ENCODE measurements at places on chromosomes 5 and 9.
A peak's percentile ranks its signal among the peaks of the same experiment; 100 is the strongest.

DNA sequence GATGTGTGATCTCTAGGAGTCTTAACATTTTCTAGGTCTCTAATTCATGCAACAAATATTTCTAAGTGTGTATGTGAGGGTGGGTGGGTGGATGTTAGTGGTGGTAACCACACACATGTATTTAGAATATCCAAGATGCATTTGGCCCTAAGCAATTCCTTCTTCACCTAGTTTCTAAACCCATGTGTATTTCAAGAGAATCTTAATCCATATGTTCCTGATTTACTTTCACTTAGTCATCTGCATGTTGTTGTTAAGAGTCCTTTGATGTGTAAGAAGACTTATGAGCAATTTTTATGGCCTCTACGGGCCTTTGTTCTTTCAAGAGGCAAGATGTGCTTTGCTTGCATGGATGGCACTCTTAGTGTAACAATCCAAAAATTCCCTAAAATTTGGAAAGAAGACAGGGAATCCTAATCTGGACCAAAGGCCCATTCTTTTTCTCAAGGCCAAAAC lies 282.6 kb downstream of the SPATA31D1 start:
- no peak for DNase-seq

- DNase-seq = peak; percentile 48
These were observed 109.3 kb upstream of the IFNE start for GRCh38 chr9:21591221-21592062.

DNA sequence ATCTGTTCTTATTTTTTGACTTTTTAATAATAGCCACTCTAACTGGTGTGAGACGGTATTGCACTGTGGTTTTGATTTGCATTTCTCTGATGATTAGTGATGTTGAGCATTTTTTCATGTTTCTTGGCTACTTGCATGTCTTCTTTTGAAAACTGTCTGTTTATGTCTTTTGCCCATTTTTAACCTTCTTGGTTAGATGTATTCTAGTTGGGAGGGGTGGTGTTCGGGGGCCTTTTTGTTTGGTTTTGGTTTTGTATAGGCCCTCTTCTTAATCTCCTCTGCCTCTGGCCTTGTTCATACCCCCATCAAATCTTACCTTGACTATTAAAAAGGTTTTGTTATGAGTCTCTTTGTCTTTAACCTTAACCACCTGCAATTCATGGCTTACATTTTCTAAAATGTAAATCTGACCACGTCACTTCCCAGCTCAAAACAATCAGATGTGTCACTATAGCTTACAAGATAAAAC lies 107.8 kb upstream of the NR4A3 start:
- DNase-seq = no peak

DNA sequence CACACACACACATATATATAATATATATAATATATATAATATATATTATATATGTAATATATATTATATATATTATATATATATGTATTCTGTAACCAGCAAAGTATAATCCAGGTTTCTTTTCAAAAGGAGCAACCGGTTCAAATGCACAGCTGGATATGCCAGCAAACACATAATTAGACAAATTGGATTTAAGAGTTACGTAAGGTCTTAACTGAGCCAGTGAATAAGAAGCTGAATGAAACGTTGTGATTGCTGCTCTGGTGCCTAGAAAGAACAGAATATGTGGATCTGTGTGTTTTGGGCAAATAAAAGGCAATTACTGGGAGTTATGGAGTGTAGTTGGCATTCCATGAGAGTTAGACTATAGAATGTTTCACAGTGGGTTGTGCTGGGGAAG lies 178.1 kb downstream of the SLF1 start:
- DNase-seq = no peak

- DNase-seq = no peak
These were observed 519 bp downstream of the ZER1 start for GRCh38 chr9:128771094-128771721.

DNA sequence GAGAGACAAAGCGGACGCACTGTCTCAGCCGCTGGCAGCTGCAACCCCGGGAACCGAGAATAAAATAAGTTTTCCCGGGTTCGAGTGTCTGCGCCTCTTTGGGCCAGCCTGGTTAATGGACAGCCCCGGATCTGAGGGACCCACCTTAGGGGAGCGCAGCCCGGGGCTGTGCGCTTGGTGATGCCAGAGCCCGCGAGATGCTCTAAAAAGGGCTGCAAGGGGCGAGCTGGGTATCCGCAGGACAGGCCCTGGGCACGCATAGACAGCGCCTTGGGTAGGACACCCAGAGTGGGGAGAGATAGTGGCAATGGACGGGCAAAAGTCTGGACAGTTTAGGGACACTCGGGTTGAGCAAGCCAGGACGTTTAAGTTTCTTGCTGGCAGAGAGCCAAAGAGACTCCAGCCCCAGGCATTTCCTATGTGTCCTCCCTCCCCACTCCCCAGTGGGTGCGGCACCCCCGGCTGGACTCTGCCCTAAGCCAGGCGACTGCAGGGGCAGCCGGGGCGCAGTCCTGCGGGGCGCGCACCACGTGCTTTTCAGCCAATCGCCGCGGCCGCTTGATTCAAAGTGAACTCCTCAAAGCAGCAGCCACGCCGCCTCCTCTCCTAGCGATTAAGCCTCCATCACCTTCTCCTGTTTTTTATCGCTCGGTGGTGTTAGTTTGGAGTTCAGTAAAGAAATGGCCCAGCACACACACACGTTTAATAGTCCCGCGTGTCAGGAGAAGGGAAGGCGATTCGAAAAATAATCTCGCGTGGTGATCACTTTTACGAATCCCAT lies 616 bp upstream of the ENC1 start:
- peak; percentile 47 for DNase-seq

- DNase-seq = no peak
These were observed 376.6 kb upstream of the TUSC1 start for GRCh38 chr9:26054600-26055520.

DNA sequence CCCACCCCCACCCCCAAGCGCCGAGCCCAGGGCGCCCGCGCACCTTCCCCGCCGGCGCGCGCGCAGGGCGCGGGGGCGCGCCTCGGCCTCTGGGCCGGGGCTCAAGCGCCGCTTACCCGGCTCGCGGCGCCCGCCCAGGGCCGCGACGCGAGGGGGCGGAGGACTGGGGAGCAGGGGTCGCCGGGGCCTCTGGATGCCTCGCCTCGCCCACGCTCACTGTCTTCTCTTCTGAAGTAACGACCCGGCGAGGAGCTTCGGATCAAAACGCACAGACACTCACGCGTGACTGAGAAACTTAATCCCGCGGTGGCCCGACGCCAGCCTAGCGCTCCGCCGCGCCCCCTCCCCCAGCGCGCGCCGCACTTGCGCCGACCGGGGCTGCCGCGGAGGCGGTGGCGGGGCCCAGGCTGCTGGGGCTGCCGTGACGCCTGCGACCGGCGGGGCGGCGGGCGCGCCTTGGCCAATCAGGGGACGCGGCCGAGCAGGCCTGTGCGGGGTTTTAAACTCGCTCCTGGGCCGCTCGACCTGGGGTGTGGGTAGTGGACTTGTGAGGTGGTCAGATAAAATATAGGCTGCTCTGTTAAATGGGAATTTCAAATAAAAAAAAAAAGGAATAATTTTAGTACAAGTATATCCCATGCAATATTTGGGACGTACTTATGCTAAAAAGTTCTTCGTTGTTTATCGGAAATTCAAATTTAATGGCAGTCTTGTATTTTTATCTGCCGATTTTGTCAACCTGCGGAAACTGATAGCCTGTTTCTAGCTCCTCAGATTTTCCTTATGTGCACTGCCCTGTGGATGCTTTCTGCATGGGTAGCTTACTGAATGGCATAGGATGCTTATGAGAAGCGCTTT lies at the start of gene MPDZ:
TSS of gene MPDZ (minus strand) at position 409 of the 858 bp plus-strand sequence. CDS start 29,377 bp downstream, outside the sequence.
- DNase-seq = no peak

- DNase-seq = no peak
These were observed 953 bp downstream of the UBE2QL1 start for GRCh38 chr5:6449465-6450158.

DNA sequence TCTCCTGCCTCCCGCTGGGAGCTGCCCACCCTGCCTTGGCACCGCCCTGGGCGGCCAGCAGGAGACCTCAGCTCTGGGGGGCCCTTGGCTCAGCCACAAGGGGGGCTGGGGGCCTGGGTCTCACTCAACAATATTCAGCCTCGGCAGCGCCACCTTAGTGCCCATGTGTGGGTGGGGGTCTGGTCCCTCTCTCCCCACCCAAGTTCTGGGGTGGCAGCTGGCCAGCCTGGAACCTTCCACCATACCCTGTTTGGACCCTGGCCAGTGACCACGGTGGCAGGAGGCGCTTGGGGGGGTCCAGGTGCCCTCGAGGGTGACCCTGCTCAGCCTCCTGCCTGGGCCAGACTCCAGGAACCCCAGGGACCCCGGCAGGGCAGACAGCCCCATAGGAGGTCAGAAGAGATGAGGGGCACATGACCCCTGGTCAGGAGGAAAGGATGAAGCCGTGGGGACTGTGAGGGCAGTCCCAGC lies 22.2 kb downstream of the NKD2 start:
- DNase-seq = no peak

GRCh38 chr9:88791105-88791805 lies 200.0 kb upstream of the S1PR3 start:
- no peak for DNase-seq

GRCh38 chr5:150112201-150113046 lies 26.1 kb upstream of the CSF1R start:
- DNase-seq = no peak

- DNase-seq = no peak
These were observed 280.4 kb downstream of the CAAP1 start for GRCh38 chr9:26612211-26612610.

GRCh38 chr5:119395080-119395836 lies 39.4 kb downstream of the TNFAIP8 start:
- DNase-seq = no peak

- DNase-seq = no peak
These were observed 38.2 kb downstream of the NIPSNAP3B start for GRCh38 chr9:104802110-104802509.

DNA sequence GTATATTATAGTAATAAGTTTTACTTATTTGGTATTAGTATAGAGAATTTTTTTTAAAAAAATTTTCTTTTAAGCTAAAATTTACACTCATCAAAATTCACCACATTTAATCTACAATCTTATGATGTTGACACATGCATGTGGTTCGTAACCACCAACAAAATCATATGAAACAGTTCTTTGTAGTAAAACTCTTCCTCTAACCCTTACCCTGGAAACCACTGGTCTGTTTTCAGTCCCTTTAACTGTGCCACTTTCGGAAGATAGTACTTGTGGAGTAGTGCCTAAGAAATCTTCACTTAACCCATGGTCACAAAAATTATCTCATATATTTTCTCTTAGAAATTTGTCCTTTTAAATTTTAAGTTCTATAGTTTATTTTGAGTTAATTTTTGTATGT lies 1498.8 kb downstream of the MAT2B start:
- DNase-seq = no peak

- no peak for DNase-seq
These were observed 1.5 kb downstream of the C5 start for GRCh38 chr9:121048618-121049017.

- DNase-seq = no peak
These were observed 326.5 kb downstream of the NTRK2 start for GRCh38 chr9:84996029-84996428.

DNA sequence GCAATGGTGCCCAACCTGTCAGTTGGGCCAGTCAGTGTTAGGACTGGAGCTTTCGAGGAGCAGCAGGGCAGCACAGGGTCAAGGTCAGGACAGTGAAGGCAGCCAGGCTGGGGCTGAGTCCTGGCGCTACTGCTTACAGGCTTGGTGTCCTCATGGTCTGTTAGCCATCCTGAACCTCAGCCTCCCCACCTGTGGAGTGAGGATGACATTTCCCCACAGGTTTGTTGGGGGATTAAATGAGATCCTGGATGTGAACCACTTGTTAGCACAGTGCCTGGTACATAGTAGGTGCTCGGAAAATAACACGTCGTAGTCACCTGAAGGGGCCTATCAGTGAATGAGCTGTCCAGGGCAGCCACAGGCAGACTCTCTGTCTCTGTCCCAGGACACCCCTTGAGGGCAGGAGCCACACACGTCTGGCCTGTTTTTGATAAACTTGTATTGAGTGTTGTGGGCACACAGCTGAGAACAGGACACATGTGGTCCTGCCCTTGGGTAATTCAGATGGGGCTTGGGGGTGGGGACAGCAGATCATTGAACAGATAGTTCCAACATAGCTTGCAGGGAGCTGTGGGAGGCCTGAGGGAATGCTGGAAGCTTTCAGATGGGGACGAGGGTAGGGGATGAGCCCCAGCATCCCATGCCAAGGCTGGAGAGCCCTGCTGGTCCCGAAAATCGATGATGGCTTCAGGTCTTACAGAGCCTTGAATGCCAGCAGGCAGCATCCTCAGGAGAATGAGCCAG lies 69.3 kb downstream of the AMBP start:
- DNase-seq = no peak

- DNase-seq = no peak
These were observed 123.6 kb downstream of the C5orf15 start for GRCh38 chr5:133844836-133845235.

DNA sequence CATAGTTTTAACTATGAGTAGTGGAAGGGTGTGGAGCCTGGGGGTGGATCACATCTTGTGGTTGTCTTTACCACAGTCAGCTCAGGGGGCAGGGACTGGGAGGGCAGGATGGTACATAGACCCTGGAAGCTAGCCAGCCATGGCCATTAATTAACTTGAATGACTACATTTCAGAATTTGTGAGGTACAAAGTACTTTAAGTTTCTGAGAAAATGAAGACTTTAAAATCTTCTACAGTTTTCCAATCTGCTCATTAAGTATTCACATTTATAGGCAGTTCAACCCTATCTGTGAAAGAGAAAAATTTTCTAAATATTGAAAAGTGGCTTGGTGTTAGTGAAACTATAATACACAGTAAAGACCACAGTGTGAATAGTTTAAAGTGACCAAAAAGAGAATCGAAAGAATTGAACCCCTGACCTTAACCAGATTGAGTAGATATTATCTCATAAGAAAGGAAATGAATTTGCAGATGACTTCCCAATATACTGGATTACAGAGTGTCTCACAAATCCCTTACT lies 234.2 kb upstream of the MEF2C start:
- DNase-seq = no peak

DNA sequence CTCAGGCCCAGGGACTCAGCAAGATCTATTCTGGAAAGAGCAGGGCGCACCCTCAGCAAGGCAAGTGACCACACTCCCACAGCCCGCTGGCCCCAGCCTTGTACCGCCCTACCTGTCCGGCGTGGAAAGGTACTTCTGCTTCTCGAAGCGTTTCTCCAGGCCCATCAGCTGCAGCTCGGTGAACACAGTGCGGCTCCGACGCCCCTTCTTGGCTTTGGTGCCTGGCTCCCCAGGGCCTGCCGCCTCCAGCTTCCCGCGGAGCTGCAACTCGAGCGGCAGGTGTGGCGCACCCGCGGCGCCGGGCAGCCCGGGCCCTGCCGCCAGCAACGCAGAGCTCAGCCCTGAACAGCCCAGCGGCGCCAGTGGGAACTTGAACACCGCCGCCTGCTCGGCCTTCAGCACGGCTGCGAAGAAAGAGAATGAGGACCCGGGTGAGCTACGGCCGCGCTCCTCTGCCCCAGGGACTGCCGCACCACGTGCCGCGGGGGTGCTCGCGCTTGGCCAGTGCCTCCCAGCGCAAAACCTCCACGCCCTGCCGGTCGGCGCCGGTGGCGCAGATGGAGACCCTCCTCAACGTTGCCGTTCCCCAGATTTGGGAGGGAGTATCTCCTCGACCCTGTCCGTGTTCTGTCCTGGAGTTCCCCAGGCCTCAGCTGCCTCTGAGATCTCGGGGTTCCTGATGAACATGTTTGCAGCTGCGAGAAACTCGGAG lies 2.2 kb downstream of the BARX1 start:
- DNase-seq = no peak

- no peak for DNase-seq
These were observed 954.1 kb upstream of the COX7C start for GRCh38 chr5:85663708-85664031.

GRCh38 chr9:79817438-79818004 lies 245.8 kb downstream of the TLE4 start:
- no peak for DNase-seq

All from CD4-positive, alpha-beta T cell treated with Interleukin-17A for 4 hours (primary cell).